ENCODE measurements at places on chromosomes 4 and X.

- no peak for DNase-seq
Measured at GRCh38 chrX:71938371-71938770, 27.7 kb downstream of the NHSL2 start.

GRCh38 chr4:163568843-163569242 is 74.4 kb downstream of the TMA16 start:
- no peak for DNase-seq

- peak; percentile 26 for DNase-seq
Measured at GRCh38 chr4:152586668-152587067, 50.8 kb upstream of the FBXW7 start.

GRCh38 chr4:78691334-78691754 is 84.8 kb upstream of the BMP2K start:
- peak; percentile 11 for DNase-seq

DNA sequence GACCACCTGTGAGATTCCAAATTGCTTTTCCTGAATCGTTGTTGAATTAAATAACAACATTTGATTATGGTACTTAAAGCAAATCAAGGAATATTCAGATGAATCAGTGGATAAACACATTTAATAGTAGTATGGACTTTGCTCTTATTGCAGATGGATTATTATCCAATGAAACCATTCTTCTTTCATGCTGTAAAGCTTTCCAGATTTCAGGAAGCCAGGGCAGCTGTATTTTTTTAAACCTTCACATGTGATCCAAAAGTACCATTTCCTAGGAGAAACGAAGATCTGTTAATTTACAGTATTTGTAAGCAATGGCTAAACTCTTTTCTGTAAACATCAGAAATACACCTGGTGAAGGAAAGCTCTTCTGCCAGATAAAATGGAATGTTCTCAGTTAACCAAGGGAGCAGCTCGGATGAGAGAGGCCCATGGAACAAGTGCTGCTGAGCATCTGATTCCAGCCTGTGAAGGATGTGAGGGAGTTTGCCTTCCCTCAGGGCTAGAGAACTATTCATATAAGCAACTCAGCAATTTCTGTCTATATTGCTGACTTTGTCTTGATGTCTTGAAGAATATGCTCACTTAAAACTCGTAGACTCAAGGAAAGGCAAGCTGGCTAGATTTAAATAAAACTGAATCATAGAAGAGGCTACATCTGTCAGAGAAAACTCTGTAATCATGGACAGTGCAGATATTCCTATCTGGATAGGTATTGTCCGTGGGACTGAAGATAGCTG is 94.4 kb upstream of the LIMCH1 start:
- no peak for DNase-seq

DNA sequence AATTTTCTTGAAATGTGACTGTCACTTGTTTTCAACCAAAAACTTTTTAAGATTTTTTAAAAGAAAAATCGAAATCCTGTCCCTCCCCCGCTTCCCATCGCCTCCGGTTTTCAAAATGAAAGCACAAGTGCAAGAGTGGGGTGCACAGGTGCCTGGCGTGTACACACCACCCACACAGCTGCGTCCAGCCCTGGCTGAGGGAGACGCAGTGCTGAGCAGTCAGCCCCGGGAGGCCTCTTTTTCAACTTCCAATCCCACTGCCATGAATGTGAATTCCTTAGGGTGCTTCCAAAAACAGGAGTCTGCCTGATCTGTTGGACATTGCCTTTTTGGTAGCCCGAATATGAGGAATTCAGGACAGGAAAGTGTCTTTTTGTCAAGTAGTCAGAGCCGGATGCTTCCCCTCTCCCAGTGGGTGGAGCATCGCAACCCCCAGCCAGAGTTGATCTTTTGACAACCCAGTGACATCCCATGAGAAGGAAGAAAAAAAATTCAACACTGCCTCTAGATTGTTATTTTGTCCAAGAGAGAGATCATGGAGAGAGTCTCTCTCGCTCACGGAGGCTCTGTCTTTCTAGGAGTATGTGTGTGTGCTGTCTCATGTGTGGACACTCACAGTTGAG is 8.9 kb downstream of the PRRG3 start:
- DNase-seq = no peak

- no peak for DNase-seq
Measured at GRCh38 chr4:176584031-176584606, 208.6 kb downstream of the VEGFC start.

DNA sequence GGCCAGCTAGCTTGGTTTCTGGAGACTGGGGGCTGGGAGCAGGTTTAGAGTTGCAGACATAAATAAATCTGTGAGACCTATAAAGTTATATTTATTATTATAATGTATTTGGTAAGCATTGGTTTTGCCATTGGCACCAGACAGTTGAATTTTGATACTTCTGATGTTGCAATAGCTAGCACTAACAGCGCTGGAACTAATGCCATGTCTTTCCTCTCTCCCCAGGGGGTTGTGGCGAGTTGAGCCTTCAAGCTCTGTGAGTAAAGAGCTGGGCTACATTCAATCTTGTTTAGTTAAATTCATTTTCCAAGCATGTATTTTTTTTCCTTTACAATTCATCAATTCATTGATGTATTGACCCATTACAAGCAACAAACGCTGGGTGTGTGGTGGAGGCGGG is 358.7 kb upstream of the NR3C2 start:
- no peak for DNase-seq

DNA sequence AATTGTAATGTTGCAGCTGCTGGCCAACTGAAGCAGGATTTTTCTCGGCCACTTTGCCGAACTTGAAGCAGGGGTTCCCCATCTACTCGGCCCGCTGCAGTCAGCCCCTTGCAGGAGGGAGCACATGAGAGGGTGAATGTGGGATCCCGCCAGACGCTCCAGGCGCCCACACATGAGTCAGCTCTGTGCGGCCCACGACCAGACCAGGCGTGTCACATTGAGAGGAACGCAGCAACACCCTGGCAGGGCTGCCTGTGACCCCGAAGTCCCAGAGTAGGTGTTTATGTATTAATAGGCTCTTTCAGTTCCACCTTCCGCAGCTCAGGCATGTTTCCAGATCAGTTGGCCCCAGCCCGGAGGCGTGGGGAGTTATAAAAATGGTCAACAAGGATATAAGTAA is 344.7 kb upstream of the PABPC4L start:
- DNase-seq = no peak

GRCh38 chr4:23822181-23822580 is 67.7 kb downstream of the PPARGC1A start:
- DNase-seq = no peak

DNA sequence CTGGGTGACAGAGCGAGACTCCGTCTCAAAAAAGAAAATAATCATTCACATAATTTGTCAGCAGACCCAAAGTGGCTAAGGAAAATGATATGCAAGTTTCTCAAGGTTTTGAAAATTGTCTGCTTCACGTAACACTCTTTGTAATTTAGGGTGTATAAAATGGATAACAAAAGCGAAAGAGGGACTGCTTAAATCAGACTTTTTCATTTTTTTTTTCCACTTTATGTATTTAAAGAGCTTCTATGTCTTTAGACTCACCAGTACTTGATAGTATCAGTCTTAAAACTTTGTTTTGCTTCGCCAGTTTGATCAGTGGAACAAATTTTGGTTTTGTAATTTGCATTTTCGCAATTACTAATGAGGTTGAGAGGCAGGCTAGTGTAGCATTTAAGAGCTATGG is 34.6 kb downstream of the USP9X start:
- DNase-seq = no peak

- DNase-seq = no peak
Measured at GRCh38 chrX:153498453-153498852, 3.7 kb downstream of the BGN start.

DNA sequence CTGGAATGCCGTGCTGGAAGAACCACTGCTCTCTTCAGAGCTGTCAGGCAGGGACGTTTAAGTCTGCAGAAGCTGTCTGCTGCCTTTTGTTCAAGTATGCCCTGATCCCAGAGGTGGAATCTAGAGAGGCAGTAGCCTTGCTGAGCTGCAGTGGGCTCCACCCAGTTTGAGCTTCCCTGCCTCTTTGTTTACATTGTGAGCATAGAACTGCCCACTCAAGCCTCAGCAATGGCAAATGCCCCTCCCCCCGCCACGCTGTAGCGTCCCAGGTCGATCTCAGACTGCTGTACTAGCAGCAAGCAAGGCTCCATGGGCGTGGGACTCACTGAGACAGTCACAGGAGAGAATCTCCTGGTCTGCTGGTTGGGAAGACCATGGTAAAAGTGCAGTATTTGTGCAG is 34.8 kb upstream of the MUC7 start:
- no peak for DNase-seq

DNA sequence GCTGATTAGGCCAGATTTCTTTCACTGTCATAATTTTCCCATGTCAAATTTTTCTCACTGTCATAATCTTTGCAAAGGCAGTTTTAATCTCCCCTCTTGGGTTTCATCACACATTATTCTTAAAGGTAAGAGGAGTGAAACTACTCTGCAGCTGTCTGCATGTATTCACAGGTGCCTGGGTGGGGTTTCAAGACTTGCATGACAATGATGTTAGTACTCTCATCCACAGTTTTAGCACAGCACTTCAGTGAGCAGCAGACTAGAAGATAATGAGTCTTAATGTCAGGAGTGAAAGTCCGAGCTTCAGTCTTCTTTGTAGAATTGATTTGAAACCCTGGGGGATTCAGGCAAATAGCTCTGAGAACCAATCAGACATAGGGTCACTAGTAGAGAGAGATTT is 182.5 kb upstream of the GALNT7 start:
- DNase-seq = no peak

GRCh38 chr4:71212216-71212615 is 126.6 kb upstream of the SLC4A4 start:
- DNase-seq = no peak

DNA sequence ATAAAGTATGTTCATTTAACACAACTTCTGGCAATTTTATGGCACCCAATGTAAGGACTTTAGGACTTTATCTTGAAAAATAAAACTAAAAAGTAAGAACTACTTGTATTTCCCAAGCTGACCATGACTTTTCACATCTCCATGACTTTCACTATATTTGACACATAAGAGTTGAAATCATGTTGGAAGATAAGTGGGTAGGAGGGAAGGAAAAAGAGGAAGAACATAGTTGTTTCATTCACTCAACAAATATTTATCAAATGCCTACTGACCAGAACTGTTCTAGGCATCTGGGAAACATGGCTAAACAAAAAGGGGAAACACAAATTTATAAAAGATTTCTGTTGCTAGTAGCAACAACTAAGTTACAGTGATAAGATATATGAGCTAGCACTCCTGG is 16.0 kb downstream of the SCLT1 start:
- no peak for DNase-seq
